GM10248 (cell line): ENCODE measurements at places on chromosomes 1 and 21.
A peak's percentile ranks its signal among the peaks of the same experiment; 100 is the strongest.

DNA sequence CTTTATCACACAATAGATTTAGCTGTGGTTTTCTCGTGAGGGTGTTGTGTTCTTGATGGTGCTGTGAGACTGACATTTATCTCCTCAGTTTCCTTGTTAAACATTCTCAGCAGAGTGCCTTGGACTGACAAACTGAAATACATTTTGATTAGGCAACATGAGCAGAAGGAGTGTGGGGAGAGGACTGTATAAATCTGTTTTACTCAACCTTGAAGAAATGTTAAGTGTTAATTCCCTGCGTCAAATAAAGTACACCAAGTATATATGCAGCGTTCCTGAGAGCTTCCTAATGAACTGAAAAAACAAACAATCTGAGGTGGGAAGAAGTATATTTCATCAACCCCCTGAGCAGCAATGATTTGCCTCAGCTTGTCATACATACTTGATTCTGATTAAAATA lies 540.3 kb upstream of the B3GALT2 start:
- DNase-seq: no peak

DNA sequence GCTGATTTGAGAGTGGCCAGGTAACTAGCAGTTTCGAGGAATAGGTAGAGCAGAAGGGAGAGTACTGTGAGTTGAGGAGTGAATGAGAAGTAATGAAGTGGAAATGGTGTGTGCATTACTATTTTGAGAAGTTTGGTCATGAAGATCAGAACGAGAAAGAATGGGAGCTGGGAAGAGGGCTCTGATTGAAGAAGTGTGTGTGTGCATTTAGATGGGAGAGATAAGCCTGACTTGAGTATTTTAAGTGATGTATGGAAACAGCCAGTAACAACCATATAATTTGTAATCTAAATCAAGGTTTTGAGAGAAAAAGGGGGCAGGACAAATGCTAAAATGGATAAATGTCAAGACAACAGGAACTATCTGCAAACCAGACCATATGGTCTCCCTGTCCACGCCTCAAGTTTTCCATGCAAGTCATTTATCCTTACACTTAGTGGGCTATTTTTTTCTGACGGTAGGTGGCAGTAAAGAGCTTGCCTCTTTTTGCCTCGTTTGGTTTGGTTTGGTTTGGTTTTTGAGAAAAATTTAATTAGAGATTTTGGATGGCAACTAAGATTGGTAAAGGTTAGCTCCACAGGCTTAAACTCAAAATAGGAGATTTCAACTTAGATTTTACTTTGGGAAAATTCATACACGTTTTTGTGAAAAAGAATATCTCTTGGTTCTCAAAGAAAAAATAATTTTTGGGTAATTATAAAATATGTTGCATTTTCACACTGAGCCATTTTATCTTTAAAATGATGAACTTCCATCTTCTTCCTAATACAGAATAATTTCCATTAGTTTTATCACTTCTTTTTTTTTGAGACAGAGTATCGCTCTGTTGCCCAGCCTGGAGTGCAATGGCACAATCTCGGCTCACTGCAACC lies 9.5 kb upstream of the B3GALNT2 start:
- peak; percentile 32 for DNase-seq

GRCh38 chr1:10082785-10083479 lies 50.2 kb downstream of the UBE4B start:
- no peak for DNase-seq

- DNase-seq: no peak
These were observed 26.2 kb downstream of the UCK2 start for GRCh38 chr1:165853528-165854075.

- no peak for DNase-seq
These were observed 10.6 kb upstream of the UAP1 start for GRCh38 chr1:162550925-162551324.

GRCh38 chr1:87449348-87449963 lies 120.8 kb downstream of the LMO4 start:
- peak; percentile 41 for DNase-seq

GRCh38 chr1:201683397-201683796 lies 144.5 kb downstream of the NAV1 start:
- no peak for DNase-seq

DNA sequence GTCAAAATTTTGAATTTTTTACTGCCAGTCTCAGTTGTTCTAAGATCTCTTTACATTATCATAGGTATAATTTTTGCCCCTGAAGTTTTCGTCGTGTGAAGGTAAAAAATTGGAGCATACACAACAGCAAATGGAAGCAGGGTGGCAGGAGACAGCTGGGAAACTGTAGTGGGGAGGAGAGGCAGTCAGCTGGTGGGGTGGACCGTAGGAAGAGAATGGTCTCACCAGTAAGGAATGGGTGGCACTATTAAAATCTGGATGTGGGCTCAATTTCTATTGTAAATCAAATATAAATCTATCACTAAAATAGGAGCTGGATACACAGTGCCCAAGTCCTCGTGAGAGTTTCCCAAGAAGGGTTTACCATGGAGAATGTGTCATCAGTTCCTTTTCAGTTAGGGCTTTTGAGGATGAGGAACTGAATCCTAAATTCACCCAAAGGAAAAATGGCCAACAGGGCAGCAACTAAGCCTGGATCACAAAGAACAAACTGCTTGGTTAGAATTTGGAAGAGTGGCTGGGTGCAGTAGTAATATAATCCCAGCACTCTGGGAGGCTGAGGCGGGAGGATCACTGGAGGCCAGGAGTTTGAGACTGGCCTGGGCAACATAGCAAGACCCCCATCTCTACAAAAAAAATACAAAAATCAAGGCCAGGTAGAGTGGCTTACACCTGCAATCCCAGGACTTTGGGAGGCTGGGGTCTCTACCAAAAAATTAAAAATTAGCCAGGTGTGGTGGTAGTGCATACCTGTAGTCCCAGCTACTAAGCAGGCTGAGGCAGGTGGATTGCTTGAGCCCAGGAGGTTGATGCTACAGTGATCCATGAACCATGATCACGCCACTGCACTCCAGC lies 10.5 kb upstream of the IRF2BP2 start:
- DNase-seq: no peak

- DNase-seq: no peak
These were observed 92.1 kb downstream of the CEP350 start for GRCh38 chr1:180046674-180047073.

- no peak for DNase-seq
These were observed 438.1 kb downstream of the NPHP4 start for GRCh38 chr1:5554111-5554510.

GRCh38 chr21:37032877-37033471 lies 26.5 kb downstream of the RIPPLY3 start:
- DNase-seq: no peak

- no peak for DNase-seq
These were observed 54.6 kb upstream of the BTG3 start for GRCh38 chr21:17667256-17667655.

DNA sequence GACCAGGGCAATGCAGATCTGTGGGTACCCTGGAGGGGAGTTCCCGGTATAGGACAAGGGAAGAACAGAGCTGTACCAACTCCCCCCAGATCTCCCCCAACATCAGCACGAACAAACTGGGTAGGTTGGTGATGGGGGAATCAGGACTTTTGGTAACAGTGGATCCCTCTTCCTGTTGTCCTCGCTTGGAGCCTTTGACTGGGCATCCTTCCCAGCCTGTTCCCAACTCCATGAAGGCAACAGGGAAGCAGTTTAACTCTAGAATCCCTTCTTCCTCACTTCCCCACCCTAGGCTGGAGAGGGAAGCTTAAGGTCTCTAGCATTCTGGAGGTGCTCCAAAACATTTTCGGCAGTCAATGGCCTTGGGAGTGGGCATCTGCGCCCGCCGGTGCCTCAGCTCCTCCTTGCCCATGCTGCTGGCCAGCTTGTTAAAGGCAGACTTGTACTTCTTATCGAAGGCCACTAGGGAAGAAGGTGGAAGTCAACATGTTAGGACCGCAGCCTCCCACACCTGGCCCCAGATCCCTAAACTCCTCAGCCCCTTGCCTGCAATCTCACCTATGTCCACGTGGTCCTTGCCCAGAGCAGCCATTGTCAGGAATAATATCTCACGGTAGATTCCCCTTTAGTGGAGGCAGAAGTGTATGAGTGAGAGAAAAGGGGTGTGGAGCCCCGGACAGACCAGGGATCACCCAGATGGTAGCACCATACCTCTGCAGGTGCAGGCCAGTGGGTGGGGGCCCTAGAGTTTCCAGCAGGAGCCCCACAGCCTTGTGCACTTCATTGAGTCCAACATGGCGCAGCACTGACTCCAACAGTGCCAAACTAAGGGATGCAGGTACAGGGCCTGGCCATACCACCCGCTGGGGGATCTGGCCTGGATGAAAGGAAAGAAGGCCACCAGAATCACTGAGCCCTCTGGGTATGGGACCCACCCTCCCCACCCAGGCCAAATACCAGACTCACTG lies 7.5 kb upstream of the GATAD2B start:
- DNase-seq: no peak

GRCh38 chr1:177977141-177977540 lies 7.3 kb upstream of the SEC16B start:
- DNase-seq: no peak

- peak; percentile 62 for DNase-seq
These were observed 49.1 kb upstream of the CR2 start for GRCh38 chr1:207404849-207405525.

DNA sequence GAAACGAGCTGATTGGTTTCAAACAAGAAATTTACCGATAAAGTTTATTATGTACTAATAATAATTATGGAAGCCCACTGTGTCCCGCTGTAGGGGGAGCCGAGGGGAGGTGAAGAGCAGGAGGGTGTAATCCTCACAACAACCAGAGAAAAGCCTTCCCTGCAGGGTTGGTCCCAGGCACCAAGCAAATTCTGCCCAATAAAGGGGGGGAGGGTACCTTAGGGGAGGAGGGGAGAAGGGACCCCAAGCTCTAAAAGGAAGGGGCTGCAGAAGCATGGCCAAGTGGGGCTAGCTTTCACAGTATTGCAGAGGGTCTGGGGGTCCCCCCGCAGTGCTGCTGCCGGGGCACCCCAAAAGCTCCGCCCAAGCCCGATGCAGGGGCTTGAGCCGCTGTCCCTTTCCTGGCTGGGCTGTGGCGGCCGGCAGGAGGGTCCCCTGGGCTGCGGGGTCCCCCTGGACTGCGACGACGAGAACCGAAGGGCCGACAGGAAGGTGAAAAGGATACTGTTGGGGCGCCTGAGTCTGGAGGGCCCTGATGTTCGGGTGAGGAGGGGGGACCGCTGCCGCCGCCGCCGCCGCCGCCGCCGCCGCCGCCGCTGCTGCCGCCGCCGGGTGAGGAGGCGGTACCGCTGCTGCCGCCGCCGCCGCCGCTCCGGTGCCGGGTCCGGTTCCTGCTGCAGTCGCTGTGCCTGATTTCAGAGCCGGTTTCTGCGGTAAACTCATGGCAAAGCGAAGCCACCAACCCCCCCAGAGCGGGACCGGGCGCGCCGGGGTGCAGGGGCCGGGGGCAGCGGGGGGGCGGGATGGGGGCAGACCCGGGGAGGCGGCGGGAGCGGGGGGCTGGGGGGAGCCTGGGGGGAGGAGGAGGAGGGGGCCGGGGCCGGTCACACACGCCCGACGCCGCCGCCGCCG lies 771 bp downstream of the EIF4G3 start:
- DNase-seq: peak; percentile 43

GRCh38 chr1:169894424-169895145 lies 889 bp upstream of the SCYL3 start:
- no peak for DNase-seq

GRCh38 chr1:4708840-4709507 lies 54.6 kb downstream of the AJAP1 start:
- DNase-seq: no peak

DNA sequence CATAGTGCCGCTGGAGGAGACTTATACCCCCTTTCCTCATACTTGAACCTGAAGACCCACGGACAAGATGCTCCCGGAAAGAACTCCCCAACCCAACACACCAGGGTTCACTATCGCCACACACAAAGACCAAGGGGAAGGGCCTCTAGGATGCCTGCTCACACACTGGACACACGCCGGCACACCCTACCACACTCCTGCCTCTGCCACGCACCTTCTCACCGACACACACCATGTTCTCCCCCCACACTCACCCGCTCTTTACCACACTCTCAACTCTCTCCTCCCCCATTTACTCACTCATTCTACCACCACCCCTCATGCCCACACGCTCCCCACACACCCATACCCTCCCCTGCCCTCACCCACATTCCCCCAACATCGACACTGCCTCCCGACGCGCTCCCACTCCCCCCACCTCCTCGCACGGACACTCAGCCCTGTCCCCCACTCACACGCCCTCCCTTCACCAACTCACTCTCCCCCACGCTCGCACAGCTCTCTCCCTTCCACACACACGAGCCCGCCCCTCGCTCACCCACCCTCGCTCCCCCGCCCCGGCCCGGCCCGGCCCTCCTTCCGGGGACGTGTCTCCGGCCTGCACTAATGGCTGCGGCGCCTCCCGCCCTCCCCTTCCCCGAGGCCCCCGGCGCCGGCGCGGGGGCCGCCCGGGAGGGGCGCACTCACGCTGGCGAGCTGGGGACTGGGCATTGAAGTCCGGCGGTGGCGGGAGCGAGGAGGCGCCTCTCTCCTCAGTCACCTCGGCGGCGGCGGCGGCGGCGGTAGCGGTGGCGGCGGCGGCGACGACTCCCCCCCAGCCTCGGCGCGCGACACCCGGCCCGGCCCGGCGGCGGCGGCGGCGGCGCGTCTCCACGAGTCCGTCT lies 626 bp downstream of the PTP4A2 start:
- DNase-seq: peak; percentile 64

DNA sequence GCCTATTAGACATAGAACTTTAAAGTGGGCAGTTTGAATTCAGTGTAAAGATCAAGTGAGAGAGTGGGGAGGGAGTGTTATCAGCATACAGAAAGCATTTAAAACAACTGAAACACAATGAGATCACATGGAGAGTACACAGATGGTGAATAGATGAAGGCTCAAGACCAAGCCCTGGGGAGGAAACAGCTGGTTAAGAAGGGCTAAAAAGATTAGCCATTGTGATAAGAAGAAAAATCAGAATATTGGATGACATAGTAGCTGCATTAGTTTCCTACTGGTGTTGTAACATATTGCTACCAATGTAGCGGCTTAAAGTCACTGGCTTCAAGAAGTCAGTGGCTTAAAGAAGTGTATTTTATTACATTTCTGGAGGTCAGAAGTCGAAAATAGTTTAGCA lies 443.4 kb upstream of the RGS18 start:
- DNase-seq: no peak

DNA sequence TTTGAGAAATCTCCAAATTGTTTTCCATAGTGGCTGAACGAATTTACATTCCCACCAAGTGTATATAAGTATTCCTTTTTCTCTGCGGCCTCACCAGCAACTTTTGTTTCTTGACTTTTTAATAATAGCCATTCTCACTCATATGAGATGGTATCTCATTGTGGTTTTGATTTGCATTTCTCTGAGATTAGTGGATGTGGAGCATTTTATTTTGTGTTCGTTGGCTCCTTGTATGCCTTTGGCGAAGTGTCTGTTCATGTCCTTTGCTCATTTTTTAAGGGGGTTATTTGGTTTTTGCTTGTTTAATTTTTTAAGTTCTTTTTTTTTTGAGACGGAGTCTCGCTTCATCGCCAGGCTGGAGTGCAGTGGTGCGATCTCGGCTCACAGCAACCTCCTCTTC lies 45.1 kb upstream of the MPC2 start:
- DNase-seq: no peak

- no peak for DNase-seq
These were observed 27.2 kb downstream of the IRF2BP2 start for GRCh38 chr1:234582681-234583301.

- no peak for DNase-seq
These were observed 9.1 kb upstream of the IER5 start for GRCh38 chr1:181079382-181079781.
